ENCODE measurements at places on chromosomes 1 and 21.

- no peak for DNase-seq
Observed at GRCh38 chr1:211126622-211127021, 7.3 kb downstream of the KCNH1 start.

- no peak for DNase-seq
Observed at GRCh38 chr1:218850367-218850766, 323.3 kb upstream of the LYPLAL1 start.

DNA sequence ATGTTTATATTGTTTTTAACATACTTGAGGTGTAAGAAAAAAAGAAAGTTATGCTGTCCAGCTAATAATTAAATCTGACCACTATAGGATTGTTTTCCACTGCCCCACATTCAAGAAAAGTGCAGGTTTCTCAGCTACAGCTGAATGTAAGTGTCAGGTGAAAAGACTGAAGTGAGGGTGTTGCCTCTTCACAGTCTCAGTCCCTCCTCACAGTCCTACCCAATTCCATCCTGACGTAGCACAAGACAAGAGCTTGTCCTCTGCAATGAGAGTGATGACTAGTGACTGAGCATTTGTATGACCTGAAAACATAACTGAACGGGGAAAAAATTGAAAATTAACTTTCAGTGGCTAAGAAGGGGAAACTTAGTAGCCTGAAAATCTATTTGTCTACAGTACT, 1039.5 kb downstream of the ADGRL2 start:
- DNase-seq, result no peak

DNA sequence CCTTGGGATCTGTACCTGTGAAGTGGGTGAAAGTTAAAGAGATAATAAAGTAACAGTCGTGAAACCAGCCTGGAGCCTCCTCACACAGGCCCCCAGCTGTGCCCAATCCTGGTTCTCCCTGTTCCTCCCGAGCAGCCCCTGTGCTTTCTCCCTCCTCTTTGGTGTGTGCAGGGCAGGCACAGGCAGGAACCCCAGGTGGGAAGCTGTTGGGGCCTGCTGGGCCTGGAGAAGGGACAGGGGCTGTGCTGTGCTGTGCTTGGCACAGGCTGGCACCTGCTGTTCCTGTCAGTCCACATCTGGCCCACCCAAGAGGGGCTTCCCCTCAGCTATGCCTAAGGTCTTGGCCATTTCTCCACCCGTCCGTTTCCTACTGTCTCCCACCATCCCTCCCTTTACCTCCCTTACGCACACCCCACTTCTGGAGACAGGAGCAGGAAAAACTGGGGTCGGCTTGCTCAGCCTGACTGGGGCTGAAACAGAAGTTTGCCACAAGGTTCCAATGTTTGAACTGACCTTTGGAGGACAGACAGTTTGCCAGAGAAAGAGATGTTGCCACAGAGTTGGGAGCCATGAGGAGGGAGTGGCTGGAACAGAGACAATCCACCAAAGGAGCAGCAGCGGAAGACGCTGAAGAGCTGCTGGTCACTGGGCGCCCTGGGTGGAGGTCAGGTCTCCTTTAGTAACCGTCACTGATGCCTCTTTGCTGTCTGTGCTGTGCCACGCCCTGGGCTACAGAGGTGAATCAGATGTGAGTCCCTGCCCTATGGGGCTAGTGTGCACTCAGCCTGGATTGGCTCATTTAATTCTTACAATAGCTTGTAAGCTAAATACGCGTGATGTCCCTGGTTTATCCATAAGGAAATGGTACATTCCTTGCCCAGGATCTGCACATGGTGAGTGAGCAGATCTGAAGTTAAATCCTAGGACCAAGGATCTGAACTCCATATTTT, 18.8 kb upstream of the ARTN start:
- DNase-seq, result no peak

GRCh38 chr1:245398180-245398579, 243.4 kb downstream of the KIF26B start:
- DNase-seq, result no peak

DNA sequence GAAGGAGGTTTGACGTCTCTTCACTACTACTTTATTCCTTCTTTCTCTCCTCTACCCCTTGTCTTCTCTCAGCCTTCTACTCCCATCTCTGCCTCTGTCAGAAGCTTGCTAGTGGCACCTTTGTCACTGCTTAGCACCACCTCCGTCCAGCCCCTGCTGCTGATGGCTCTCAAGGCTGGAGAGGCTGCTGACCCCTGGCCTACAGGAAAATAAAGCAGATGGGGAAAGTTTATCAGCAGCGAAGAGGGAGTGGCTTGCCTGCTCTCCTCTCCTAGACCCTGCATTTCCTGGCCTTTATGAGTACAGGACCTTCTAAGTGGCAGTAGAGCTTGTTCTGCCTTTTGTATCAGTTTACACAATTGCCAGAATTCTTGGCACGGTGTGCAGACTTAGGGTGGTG, 27.0 kb downstream of the PROX1 start:
- DNase-seq, result no peak

Measured in stimulated activated CD4-positive, alpha-beta T cell treated with anti-CD3 and anti-CD28 coated beads, Interleukin-12 subunit alpha, Interleukin-12 subunit beta, amount 100 ng/mL, for 48 hours (primary cell).